ENCODE measurements at places on chromosomes 12 and 14.
A peak's percentile ranks its signal among the peaks of the same experiment; 100 is the strongest.

DNA sequence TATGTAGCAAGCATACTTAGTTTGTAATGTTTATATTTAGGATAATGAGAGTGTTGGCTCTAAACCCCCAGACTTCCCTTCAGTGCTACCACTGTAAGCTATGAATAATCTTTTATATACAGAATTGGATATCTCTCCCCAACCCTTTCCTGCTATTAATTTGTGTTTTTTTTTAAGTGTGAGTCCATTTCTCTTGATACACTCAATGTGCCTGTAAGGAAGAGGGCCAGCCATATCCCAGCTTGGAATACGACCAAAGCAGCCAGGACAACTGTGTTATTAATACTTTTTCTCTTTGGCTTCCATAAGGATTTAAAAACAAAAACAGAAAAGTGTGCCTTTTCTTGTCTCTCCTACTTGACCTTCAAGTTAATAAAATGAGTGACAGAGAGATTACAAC lies 116.7 kb downstream of the SNAPC1 start:
- DNase-seq: no peak

DNA sequence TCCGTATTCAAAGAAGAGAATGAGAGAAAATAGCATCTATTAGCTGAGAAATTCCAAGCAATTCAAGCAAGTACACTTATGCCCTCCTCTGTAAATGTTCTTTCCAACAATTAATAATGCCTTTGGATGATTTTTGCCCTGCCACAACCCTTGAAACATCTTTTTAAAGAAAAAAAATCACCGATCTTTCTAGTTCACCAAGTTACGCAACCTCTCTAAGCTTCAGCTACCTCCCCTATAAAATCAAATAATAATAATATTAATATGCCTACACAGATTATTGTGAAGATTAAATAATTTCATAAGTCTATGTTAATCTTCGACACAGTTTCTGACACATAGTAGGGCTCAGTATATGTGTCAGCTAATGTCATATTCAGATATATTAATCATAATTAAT lies 19.1 kb downstream of the DEPDC4 start:
- no peak for DNase-seq

- no peak for DNase-seq
Observed at GRCh38 chr12:107736914-107737313, 24.0 kb downstream of the PRDM4 start.

DNA sequence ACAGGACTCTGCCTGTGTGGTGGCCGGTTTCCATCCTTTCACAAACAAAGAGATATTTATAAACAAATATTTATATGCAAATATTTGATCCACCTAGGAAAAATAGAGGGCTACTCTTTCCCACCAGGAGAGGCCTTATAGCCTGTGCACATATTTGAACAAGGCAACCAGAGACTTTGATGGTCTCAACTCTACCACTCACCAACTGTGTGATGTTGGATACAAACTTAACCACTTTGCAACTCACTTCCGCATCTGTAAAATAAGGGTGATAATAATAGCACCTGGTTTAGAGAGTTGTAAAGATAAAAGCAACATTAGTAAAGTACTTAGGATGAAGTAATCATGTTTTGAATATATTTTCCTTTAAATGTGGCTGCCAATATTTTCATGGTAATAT lies 1.5 kb upstream of the CLEC12A start:
- no peak for DNase-seq

- no peak for DNase-seq
Observed at GRCh38 chr12:121740847-121741246, 28.3 kb downstream of the TMEM120B start.

DNA sequence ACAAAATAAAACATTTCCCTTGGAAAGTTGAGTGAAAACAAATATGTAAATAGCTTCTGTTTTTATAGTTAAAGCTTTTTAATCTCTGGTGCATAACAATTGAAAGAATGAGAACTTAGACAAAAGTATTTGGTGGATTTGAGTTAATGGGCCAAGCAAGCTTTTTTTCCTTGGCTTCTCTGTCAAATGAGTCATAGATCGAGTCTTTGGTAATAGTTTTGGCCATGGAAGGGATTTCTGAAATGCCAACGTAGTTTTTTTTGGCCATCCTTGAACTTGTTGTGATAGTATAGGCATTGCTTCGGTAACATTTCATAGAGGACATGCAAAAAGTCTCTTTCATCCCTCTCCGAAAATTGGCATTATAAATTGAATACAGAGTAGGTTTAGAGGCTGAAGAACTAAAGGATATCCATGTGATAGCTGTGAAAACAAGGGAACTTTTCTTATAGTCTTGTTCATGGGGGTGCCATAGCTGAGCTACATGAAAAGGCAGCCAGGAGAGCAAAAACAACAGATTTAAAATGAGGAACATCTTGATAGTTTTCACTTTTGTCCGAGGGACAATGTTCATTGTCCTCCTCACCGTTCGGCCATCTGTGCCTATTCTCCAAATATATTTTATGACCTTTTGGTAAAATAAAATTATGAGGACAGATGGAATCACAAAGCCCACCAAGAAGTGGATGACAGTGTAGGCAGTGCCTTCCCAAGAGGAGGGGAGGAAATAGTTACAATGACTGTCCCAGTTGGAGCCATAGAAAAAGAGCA lies 34.7 kb downstream of the GPR19 start:
- no peak for DNase-seq

DNA sequence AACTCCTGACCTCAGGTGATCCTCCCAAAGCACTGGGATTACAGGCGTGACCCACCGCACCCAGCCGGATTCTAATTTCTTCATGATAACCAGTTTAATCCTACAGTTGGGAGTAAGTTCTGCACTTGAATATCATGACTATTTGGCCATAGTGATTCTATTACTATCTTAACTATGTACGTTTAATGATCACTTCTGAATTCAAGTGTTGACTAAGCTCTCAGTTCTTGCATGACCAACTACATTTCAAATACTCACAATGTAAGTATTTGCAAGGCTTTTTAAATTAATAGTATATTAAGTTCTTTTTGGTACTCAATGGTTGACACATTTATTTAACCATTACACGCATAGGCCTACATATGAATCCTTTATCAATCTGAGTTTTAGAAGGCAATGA lies 17.4 kb upstream of the VPS33A start:
- no peak for DNase-seq

- DNase-seq: no peak
Observed at GRCh38 chr14:75411214-75411540, 16.6 kb upstream of the JDP2 start.

DNA sequence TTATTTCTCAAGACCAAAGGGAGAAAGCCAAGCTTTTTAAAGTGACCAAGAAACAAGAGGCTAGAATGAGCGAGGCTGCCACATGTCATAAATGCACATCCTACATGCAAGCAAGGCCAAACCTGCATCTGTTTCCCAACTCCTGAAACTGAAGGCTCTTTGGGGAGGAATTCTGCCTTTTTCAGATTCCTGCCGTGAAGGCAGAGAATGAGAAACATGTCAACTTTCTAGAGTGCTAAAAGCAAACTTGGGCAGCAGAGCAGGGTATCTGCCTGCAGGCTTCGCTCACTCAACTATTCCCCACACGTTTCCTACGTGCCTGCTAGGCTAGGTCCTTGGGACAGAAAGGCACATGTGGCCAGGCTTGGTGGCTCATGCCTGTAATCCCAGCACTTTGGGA lies 15.2 kb downstream of the DPF3 start:
- DNase-seq: no peak

DNA sequence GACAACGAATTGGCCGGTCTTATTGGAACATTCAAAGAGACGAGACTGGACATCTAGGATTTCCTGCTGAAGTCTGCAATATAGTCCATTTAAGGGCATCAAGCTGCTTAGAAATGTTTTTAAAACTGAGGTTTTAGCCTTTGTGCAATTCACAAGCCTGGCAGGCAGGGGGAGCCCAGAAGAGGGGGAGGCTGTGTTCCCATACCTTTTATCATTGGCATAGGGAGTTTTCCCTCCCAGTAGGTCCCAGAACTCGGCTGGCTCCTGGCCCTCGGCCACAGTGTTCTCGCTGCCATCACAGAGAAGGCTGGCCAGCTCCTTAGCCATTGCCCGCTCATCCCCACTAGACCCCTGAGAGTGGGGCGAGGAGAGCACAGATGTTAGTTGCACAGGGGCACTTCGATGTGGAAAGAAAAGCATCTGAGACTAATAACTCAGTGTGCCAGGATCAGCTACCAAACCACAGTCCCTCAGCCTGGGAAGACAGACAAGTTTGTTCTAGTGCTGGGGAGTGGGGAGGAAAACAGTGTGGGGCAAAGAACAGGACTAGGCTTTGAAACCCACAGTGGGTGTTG lies 15.1 kb downstream of the AVIL start:
- DNase-seq: peak; percentile 41

Measured in OCI-M1 (cell line).